ENCODE measurements at places on chromosomes 5 and 9. TPM values are rescaled to one million over a fixed set of nuclear protein-coding genes. Genes with fewer than 3 reads are reported as not detected.
A peak's percentile ranks its signal among the peaks of the same experiment; 100 is the strongest.

LCN6 gene
- total RNA-seq = 1.2 TPM

TMEM245 gene
- 101 TPM for total RNA-seq

- no peak overlapping the region for H3K4me3 ChIP-seq
- peak; percentile 85 for DNase-seq
- peak overlapping the region; percentile 81 for H3K27ac ChIP-seq
- H3K36me3 ChIP-seq = no peaks in the 10 kb centered on the region
Measured at GRCh38 chr5:139141446-139142204, 56.5 kb downstream of the SIL1 start.

NTRK2 gene
- 2.1 TPM for total RNA-seq

DNA sequence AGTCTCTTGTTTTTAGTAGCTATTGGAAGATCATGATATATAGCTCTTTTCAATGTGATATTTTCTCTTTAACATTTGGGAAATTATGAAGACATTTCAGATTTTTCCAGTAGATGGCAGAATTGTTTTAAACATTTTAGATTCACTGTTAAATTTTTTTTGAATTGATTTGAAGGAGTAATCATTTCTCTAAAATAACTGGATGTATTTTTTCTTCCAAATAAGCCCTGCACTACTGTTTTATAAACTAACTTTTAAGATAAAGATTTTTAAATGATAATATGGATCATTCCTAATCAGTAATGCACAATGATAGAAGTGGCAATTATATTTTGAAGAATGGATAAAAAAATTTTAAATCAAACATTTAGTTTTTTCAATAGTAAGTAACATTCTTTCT, 14.2 kb downstream of the NDUFAF2 start:
- H3K27ac ChIP-seq = no peak overlapping the region
- H3K4me3 ChIP-seq = no peak overlapping the region
- no peaks in the 10 kb centered on the region for H3K4me1 ChIP-seq
- DNase-seq = no peak
- no peaks in the 10 kb centered on the region for H3K36me3 ChIP-seq
- no peaks in the 10 kb centered on the region for H3K27me3 ChIP-seq

ANKRD34B gene
- total RNA-seq = not detected

RLN2 gene
- not detected for total RNA-seq

GRCh38 chr5:110304176-110304575, 422.3 kb downstream of the TMEM232 start:
- H3K36me3 ChIP-seq = no peaks in the 10 kb centered on the region
- no peaks in the 10 kb centered on the region for H3K4me1 ChIP-seq
- DNase-seq = no peak
- no peak overlapping the region for H3K27ac ChIP-seq

CBY3 gene
- total RNA-seq = not detected

- H3K36me3 ChIP-seq = peaks cover 29% of the 10 kb centered on the region
- no peaks in the 10 kb centered on the region for H3K27me3 ChIP-seq
- peak; percentile 97 for DNase-seq
- H3K27ac ChIP-seq = peak within 1 kb of the TSS; percentile 89
Measured at GRCh38 chr9:34651876-34652601, at the start of gene IL11RA. Gene IL11RA (plus strand): TSS chr9:34652185. CDS start chr9:34655218, 3,033 bp downstream.

NELFB gene
- total RNA-seq = 24.7 TPM

DNA sequence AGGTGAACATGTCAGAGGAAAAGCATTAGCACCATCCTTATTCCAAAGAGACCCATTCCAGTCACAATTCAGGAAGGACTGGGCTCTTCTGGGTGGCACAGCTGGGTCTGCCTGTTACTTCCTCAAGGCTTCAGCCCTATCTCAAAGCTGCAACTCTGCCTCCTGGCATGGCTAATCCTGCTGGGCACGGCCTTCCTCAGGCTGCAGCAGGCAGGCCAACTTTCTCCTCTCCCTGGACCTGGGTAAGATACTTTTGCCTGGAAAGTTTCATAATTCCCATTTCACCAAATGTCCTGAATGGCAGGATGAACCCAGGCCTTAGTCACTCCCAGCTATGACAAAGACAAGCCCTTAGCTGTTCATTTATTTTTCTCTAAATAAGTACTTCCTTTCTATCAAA, 50.1 kb downstream of the MACROH2A1 start:
- peaks cover 41% of the 10 kb centered on the region for H3K36me3 ChIP-seq
- H3K4me3 ChIP-seq = no peak overlapping the region
- no peaks in the 10 kb centered on the region for H3K27me3 ChIP-seq
- H3K4me1 ChIP-seq = peaks cover 14% of the 10 kb centered on the region

ROPN1L gene
- not detected for total RNA-seq

MRPL50 gene
- 10.0 TPM for total RNA-seq

DNA sequence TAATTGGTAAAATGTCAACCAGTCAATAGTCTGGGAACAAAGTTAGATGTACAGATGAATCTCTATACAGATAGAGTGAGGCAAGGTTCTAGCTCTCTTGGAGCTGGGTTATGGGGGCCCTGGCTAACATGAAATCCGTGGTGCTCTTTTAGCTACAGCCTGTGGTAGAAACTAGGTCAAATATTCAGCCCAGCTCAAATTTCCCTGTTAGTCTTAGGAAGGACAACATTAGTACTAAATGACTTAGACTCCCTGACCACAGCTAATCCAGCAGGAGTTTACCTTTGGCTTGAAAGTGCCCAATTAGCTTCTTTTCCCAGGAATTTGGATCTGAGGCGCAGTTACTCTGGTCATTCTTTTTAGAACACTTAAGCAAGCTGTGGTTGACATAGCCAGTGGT, 170.5 kb downstream of the DMRTA1 start:
- H3K4me3 ChIP-seq = no peak overlapping the region
- H3K27me3 ChIP-seq = no peaks in the 10 kb centered on the region
- H3K36me3 ChIP-seq = no peaks in the 10 kb centered on the region
- DNase-seq = no peak

- H3K36me3 ChIP-seq = no peaks in the 10 kb centered on the region
- DNase-seq = no peak
- H3K4me3 ChIP-seq = no peak overlapping the region
- no peaks in the 10 kb centered on the region for H3K4me1 ChIP-seq
Measured at GRCh38 chr9:79007701-79008483, 563.9 kb upstream of the TLE4 start.

ZFP2 gene
- 3.9 TPM for total RNA-seq

DNA sequence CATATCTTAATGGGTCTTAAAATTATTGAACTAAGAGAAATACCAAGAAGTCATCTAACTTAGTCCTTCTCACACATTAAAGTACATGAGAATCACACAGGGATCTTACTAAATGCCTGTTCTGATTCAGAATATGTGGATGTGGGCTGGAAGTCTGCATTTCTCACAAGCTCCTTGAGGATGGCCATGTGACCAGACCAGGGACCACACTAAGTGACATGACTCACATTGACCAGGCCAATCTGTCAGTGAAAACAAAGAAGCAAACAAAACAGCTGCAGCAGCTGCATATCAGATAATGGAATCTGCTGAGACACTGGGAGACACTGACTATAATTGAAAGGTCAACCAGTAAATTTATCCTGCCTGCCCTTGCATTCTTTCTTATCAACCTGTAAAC, 110.5 kb downstream of the ADAMTS12 start:
- H3K4me3 ChIP-seq = no peak overlapping the region
- no peaks in the 10 kb centered on the region for H3K4me1 ChIP-seq
- H3K27ac ChIP-seq = no peak overlapping the region

- H3K27ac ChIP-seq = no peak overlapping the region
- H3K27me3 ChIP-seq = no peaks in the 10 kb centered on the region
- no peaks in the 10 kb centered on the region for H3K4me1 ChIP-seq
Measured at GRCh38 chr9:20238921-20239320, 383.4 kb downstream of the MLLT3 start.

- no peak for DNase-seq
- peak overlapping the region; percentile 79 for H3K4me3 ChIP-seq
- peaks cover 60% of the 10 kb centered on the region for H3K4me1 ChIP-seq
- H3K36me3 ChIP-seq = no peaks in the 10 kb centered on the region
Measured at GRCh38 chr5:128081111-128081851, 2.3 kb upstream of the SLC12A2 start.
